ENCODE measurements at places on chromosomes 3 and 15.

DNA sequence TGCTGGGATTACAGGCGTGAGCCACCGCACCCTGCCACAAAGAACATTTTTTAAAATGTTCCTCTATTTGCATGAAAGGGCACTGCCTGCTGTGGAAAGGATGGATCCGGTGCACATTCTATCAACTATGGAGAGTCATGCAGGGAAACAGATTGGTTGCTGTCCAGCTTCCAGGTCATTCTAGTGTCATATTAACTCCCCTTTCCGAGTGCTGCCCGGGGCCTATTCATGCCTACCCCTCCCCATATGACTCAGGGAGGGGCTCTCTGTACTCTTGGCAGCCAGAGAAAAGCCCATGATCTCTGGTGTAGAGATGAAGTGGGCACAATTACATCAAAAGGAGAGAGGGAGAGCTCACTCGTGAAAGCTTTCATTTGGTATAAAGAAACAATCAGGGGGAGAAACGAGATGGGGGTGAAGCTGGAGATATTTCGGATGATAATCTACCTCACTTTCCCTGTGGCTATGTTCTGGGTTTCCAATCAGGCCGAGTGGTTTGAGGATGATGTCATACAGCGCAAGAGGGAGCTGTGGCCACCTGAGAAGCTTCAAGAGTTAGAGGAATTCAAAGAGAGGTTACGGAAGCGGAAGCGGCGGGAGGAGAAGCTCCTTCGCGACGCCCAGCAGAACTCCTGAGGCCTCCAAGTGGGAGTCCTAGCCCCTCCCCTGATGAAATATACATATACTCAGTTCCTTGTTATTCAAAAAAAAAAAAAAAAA lies 16.1 kb upstream of the AHSG start:
- DNase-seq, result no peak

GRCh38 chr15:31400222-31400927 lies 73.7 kb downstream of the KLF13 start:
- no peak for DNase-seq

DNA sequence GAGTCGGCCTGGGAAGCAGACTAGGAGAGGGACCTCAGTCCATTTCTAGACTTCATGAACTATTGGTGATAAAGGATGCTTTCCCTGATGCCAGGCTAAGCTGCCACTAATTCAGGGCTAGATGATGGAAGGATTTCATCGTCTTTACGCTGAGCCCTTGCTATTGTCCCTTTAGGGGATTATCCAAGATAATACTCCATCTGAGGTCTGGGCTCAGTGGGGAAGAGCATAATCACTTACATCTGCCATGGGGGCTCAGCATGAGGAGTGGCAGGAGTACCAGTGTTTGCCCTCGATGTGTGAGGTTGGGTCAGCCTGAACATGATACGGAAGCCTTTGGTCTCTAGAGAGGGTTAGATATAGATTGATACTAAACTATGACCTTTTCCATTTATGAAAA lies 47.3 kb downstream of the PTPRG start:
- DNase-seq, result no peak

- no peak for DNase-seq
Measured at GRCh38 chr15:64464276-64465005, 4.1 kb downstream of the ZNF609 start.

- peak; percentile 57 for DNase-seq
Measured at GRCh38 chr15:39455471-39455991, 125.3 kb upstream of the THBS1 start.

GRCh38 chr3:15279205-15279604 lies 53.2 kb downstream of the SH3BP5 start:
- DNase-seq, result no peak

DNA sequence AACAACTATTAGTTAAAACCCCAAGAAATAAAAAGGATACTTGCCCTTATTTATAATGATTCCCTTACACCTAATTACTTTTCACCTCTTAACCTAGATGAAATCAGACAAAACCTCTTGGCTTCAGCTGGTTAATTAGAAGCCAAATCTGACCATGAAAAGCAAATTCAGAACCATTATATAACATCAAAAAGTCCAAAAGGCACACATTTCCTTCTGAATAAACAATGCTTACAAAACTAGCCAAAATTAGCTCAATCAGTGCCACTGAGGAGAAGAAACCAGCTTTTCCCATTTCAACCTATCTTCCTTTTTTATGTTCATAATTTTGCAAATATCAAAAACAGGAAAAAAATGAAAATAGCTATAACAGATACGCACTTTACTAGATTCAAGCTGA lies 3.2 kb downstream of the EHHADH start:
- no peak for DNase-seq

GRCh38 chr3:55765906-55766701 lies 279.0 kb upstream of the WNT5A start:
- DNase-seq, result no peak

- peak; percentile 76 for DNase-seq
Measured at GRCh38 chr3:149342413-149343380, 9.3 kb upstream of the TM4SF18 start.

- DNase-seq, result no peak
Measured at GRCh38 chr3:11642431-11643191, 1.1 kb downstream of the VGLL4 start.

DNA sequence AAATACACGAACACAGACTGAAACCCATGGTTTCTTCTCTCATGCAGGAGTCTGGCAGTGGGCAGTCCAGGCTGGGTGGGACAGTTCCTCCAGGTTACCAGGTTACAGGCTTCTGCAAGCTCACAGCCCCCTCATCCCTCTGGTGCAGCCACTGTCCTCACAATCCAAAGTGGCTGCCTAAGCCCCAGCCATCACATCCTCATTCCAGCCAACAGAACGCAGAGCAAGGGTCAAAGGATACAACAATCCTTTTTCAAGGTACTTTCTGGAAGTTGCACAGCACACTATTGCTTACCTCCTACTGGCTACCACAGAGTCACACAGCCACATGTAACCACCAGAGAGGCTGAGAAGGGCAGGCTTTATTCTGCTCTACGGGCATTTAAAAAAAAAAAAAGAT lies 154.6 kb downstream of the NUP210 start:
- DNase-seq, result no peak

GRCh38 chr3:61564395-61565059 lies 3.2 kb downstream of the PTPRG start:
- DNase-seq, result no peak

GRCh38 chr15:63764124-63764803 lies 69.5 kb downstream of the HERC1 start:
- no peak for DNase-seq

- DNase-seq, result no peak
Measured at GRCh38 chr3:127254730-127255129, 33.1 kb downstream of the PRR20G start.

DNA sequence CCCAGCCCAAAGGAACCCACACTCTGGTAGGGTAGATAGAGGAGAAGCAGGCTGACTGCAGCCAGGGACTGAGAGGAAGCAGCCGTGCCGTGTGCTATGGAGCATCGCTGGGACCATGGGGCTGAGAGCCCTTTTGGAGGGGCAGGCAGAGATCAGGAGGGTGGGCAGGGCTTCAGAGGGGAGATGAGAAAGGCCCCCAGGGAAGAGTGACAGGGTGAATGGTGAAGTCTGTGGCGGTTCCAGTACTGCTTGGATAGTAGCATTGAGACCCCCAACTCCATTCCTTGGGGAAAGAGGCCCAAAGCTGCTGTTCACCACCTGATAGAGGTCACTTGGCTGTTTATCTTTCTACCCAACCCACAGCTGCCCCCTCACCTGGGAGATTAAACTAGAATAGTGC lies 80.0 kb upstream of the MRPS22 start:
- no peak for DNase-seq

DNA sequence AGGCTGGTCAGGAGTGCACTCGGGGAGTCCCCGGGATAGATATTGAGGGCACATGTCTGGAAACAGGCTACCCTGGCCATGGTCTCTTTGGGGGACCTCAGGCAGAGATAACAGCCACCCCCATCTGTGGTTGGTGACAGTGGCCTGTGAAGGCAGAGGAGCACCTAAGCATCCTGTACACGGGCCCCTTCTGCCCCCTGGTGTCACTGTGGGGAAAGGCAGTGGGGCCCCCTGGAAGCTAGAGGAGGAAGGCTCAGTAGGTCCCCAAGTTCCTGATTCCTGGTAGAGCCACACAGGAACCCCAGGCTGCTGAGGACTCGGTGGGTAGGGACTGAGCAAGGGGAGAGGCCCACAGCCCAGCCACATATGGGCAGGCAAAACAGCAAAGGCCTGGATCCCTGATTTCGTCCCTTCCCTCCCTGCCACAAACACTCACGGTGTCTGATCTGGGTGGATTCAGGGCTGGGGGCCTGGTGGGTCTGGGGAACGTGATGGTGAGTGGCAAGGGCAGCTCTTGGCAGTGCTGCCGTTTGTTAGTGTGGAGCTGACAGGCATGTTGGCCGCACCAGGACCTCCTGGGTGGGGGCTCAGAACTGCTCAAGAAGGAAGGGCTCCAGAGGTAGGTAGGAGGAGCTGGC lies 14.1 kb upstream of the CXCR6 start:
- DNase-seq, result peak; percentile 4

- DNase-seq, result no peak
Measured at GRCh38 chr15:80123034-80123433, 29.8 kb upstream of the FAH start.

DNA sequence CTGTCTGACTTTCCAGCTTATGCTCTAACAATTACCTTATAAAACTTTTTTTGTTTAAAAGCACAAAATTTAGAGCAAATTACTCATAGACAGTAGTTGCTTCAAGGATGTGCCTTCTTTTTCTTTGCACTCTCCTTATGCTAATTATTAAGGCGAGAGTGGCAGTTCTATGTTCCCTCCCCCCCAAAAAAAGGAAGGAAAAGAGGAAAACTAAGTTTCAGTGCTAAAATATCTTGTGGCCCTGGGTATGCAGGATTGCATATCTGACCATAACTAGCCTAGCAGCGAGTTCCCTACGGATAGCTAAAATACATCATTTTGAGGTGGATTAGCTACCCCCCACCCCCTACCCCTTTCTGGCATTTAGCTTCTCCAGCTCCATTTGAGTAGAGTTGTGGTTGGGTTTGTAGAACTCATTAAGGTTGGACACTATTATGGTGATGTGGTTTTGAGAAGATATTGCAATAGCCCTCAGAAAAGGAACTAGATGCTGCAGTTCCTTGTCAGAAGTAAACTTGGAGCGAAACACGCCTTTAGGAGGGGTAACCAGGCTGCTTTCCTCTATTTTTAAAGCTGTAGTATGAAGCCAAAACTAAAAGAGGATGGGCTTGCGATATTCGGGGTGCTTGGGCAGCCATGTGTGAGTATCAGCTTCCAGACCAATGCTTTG lies 174.6 kb downstream of the AKAP13 start:
- DNase-seq, result no peak

GRCh38 chr15:52557274-52557641 lies 11.6 kb downstream of the ARPP19 start:
- no peak for DNase-seq

GRCh38 chr3:127750226-127751031 lies 71.9 kb downstream of the MGLL start:
- DNase-seq, result peak; percentile 58

GRCh38 chr3:133445108-133445507 lies 45.3 kb downstream of the BFSP2 start:
- no peak for DNase-seq

GRCh38 chr3:188283347-188283746 lies 129.4 kb downstream of the LPP start:
- DNase-seq, result no peak

DNA sequence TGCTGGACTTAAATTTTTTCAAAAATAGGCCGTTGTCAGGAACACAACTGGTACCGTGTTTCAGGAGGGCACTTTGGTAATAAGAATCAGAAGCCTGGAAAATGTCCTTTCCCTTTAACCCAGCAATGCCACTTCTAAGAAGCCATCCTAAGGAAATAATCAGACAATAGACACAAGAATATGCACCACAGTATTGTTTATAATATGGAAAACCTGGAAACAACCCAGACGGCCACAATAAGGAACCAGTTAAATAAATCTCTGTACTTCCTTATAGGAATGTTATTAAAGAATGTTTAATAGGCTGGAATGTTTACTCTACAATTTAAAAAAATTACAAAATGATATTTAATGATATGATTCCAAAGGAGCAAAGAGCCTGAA lies 30.4 kb upstream of the ATP1B3 start:
- no peak for DNase-seq

DNA sequence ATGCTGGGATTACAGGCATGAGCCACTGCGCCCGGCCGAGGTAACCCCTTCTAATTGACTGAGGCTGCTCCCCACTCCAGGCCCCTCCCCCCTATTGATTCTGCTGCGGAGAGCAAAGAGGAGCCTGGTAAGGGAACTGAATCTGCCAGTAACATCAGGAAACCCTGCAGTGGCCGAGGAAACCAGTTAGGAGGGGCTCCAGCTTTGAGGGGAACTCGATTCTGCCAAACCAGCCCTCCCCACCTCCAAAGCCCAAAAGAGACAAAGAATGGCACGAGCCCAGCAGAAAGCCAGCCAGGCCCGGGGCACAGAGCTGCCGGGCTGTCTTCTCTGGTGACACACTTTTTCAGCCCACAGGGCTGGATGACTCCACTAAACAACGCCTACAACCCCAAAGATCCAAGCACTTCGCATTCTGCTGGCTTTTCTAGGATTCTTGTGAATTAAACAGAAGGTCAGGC lies 15.0 kb upstream of the ACAD9 start:
- DNase-seq, result no peak

- no peak for DNase-seq
Measured at GRCh38 chr15:29860872-29861271, 38.6 kb upstream of the TJP1 start.

DNA sequence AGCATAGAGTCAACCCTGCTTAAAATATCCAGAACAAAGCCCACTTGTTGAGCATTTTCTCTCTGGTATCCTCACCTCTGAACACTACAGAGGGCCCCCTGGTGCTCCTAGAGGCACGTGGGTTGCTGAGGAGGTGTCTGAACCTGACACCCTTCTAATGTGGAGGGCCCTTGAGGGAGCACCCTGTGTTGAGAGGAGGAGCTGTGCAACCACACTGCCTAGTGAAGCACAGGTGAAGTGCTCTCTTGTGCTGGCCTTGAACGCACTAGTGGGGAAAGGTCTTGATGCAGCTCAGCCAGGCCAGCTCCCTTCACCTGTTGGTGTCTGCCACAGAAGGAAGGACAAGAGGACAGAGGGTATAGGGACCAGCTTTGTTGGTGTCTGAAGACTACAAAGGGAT lies 51.9 kb downstream of the CCK start:
- no peak for DNase-seq

- DNase-seq, result no peak
Measured at GRCh38 chr3:146468671-146469149, 651 bp downstream of the PLSCR2 start.

GRCh38 chr15:101068523-101068960 lies 149.4 kb downstream of the LRRK1 start:
- no peak for DNase-seq

- no peak for DNase-seq
Measured at GRCh38 chr3:188349351-188349901, 195.5 kb downstream of the LPP start.

- DNase-seq, result no peak
Measured at GRCh38 chr15:27587810-27588209, 511.3 kb downstream of the OCA2 start.

- no peak for DNase-seq
Measured at GRCh38 chr15:66964111-66964738, 101.2 kb upstream of the SMAD3 start.

- no peak for DNase-seq
Measured at GRCh38 chr3:38606561-38606960, 42.9 kb downstream of the SCN5A start.
